ENCODE measurements at places on chromosomes 6 and 20.
A peak's percentile ranks its signal among the peaks of the same experiment; 100 is the strongest.

DNA sequence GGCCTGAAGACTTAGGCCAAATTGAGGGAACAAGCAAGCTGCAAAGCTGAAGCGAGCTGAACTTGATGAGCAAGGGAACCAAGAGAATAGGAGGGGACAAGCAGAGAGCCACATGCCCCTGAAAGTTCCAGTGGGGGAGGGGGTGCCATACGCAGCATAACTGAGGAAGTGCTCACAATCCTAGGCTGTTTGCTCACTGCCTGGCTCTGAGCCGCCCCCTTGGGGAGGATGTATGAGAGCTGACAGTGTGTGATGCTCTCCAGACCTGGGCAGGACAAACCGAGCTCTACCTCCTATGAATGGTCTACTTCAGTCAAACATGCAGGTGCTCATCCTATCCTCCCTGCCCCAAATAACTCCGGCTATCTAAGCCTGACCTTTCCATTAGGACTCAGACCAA lies 52.1 kb downstream of the FAXC start:
- DNase-seq: no peak

GRCh38 chr20:26205350-26205749 lies 508.7 kb upstream of the ZNF337 start:
- no peak for DNase-seq

DNA sequence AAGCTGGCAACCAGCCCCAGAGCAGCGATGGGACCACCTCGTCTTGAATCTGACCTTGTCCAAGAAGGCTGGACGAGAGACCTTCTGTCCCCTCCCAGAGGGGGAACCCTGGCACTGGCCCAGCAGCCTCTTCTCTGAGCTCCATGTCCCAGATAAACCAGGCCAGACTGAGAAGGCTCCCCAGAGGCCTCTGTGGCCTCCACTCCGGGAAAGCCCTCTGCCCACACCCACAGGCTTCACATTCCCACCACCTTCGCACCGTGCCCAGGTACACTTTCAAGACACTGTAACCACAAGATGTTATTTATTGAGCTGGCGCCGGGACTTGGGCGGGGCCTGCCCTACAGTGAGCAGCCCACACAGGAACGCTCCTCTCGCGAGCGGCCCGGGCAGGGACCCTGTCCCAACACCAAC lies 33.2 kb downstream of the ADA start:
- no peak for DNase-seq

GRCh38 chr20:41938353-41938752 lies 320.2 kb upstream of the CHD6 start:
- DNase-seq: no peak

DNA sequence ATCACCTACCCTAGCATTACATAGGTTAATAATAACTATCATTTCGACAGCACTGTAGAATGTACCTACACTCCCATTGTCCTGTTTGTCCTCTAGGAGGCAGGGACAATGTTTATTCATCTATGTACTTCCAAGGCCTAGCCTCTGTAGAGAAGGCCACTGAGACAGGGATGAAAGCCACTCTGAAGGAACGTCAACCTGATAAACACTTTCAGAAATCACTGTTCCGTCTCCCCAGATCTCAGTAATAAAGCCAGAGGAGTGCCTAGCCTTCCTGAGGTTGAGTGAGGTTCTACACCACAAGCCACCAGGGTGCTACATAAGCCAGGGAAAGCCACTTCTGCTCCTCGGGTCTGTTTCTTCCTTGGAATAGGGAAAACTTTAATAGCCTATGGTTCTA lies 44.8 kb downstream of the POPDC3 start:
- DNase-seq: no peak

DNA sequence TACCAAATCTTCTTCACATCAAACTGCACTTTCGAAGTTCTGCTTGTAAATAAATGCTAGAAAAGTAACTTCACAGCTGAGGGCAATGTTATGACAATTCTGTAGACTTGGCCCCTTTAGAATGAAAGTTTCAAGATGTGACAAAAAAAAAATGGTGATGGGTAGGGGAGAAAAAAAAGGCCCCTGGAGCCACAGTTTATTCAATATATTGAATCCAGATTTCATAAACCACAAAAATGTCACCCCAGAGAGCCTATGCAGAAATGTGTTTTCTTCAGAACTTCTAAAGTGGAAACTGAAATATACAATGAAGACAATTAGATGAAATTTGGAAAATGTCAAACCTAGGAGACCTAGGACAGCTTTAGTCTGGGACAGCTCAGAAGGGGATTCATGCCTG lies 143.1 kb downstream of the EDN3 start:
- peak; percentile 53 for DNase-seq

Data from SK-N-MC (cell line).